ENCODE measurements at places on chromosomes 11 and 22.

DNA sequence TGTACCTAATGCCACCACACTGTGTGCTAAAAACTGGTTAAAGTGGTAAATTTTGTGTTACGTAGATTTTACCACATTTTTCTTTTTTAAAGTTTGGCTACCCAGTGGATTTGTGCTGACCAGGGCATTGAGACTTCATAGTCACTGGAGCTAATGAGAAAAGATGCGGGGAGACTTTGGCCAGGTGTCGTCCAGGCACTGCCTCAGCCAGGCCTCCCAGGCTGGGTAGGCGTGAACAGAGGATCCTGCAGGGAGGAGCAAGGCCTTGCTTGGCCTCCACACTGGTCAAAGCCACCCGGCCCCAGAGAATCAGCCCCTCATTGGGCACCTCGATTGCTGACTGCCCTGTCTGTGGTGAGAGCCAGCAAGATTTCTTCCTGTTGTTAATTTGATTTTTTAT lies 13.4 kb upstream of the MGAT3 start:
- no peak for DNase-seq

DNA sequence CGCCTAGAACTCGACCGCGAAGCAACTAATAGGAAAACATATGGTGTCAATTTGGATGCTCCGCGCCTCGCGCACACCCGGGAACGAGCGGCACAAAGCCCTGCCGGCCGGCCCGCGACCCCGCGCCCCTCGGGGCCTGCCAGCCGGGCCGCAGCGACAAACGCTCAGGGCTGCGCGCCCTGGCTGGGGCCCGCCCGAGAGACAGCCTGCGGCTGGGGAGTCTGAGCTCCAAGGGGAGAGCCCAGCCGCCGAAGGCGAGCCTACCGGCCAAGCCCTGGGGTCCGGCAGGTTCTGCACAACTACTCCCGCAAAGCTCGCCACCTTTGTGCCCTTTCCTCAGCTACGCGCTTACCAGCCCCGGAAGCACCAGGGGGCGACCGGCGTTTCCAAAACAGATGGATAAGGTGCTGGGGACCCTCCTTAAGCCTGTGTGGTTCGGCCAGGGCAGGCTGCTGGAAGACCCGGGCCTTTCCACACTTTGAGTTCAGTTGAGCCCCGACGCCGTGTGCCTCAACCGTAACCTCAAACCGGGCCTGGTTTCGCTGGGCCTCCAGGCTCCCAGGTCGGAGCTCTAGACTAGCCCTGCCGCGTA lies 6.0 kb downstream of the PAX6 start:
- no peak for DNase-seq

GRCh38 chr11:123351375-123351774 lies 78.7 kb upstream of the GRAMD1B start:
- no peak for DNase-seq

DNA sequence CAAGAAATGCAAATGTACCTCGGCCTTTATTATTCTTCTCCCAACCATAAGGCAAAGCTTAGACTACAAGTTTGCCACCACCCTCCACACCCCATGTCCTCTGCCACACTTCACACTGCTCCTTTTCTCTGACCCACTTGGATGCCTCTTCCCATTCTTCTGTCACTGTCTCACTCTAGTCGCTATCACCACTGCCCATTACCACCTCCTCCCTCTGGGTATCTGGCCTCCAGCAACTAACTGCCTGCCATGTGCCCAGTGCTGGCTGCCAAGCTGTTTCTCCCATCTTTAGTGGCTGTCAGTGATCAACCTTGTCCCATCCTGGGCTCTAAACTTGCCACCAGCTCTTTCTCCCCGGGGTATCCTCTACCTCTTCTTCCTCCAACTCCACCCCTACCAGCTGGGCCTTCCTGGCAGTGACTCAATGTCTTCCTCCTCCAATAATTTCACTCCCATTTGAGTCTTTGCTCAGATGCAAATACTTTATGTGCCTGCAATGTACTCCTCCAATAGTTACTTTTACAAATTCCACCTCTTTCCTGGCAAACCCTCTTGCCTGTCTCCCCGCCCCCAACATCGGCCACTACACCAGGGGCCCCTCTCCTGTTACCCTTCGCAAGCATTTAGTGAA lies 20.1 kb upstream of the KDM2A start:
- no peak for DNase-seq

GRCh38 chr11:92342886-92343285 lies 118.3 kb downstream of the FAT3 start:
- no peak for DNase-seq

DNA sequence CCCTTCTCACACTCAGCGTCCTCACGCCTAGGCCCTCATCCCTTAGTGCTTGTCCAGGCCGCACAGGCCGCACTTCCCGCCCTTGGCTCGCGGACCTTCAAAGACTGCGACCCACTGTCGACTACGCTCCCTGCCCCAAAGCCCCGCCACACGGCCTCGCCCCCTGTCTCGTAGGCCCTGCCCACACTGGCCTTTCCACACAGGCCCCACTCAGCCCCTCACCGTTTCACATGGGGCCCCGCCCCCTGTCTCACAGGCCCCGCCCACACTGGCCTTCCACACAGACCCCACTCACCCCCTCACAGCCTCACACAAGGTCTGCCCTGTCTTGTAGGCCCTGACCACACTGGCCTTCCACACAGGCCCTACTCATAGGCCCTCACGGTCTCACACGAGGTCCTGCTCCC lies 11.0 kb downstream of the NRXN2 start:
- DNase-seq: no peak

DNA sequence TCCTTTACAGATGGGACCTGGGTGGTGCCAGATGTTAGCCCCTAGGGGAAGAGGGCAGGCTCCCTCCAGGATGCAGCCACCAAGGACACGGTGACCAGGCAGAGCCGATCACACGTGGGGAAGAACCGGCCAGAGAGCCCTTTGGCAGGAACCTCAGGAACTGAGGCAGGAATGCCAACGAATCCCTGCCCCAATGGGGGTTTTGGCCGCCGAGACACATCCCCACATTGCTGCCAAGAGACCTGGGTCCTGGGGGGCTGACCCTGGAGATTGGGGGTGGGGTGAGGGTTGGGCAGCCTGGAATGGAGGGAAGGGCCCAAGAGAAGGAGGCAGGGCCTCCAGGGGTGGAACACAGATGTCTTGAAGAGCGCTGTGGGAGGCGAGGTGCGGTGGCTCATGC lies 28.7 kb upstream of the LMO1 start:
- DNase-seq: no peak

DNA sequence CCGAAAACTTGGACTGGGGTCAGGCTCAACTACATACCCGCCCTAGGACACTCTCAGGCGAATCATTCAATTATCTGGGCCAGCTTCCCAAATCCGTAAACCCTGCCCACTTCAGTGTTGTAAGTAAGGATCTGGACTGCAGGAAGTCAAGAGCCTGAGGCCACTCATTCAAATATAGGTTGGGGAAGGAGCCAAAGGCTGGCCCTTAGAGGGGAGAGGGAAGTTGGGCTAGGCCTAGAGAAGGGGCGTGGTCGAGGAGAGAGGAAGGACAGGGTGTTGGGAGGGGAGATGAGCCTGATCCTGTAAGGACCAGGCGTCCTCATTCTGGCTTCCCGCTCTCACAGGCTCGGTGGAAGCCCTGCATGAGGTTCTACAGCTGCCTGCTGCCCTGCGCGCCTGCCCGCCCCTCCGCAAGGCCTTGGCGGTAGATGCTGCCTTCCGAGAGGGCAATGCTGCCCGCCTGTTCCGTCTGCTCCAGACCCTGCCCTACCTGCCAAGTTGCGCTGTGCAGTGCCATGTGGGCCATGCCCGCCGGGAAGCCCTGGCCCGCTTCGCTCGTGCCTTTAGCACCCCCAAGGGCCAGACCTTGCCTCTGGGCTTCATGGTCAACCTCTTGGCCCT lies 3.0 kb downstream of the SAC3D1 start:
- no peak for DNase-seq

GRCh38 chr11:46461461-46461927 lies 69.9 kb upstream of the CHRM4 start:
- DNase-seq: no peak

- no peak for DNase-seq
Observed at GRCh38 chr11:111735262-111736116, 30.7 kb downstream of the PPP2R1B start.

DNA sequence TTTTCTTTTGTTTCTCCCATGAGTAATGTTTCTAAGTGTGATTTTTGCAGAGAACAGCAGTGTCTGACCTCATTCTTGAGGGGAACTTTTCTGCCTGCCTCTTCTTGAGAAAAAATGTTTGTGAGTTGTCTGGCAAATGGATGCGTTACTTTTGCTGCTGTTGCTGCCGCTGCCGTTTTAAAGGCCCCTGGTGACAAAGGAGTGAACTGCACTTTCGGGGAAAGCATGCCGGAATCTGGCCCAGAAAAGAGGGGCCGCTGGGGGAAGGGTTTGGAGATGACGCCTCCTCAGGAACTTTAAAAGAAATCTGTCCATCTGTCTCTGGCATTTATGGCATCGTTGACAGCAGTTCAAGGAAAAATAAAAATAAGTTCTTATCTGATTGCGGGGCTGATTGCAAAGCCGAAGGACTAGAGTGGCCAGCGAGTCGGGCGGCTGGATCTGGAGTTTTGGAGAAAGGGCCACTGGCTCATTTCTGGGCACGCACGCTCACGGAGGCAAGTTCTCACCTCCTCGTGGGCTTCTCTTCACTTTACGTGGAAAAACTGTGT lies 16.5 kb downstream of the ZBTB16 start:
- no peak for DNase-seq

- no peak for DNase-seq
Observed at GRCh38 chr11:74297484-74297883, 14.0 kb downstream of the P4HA3 start.

DNA sequence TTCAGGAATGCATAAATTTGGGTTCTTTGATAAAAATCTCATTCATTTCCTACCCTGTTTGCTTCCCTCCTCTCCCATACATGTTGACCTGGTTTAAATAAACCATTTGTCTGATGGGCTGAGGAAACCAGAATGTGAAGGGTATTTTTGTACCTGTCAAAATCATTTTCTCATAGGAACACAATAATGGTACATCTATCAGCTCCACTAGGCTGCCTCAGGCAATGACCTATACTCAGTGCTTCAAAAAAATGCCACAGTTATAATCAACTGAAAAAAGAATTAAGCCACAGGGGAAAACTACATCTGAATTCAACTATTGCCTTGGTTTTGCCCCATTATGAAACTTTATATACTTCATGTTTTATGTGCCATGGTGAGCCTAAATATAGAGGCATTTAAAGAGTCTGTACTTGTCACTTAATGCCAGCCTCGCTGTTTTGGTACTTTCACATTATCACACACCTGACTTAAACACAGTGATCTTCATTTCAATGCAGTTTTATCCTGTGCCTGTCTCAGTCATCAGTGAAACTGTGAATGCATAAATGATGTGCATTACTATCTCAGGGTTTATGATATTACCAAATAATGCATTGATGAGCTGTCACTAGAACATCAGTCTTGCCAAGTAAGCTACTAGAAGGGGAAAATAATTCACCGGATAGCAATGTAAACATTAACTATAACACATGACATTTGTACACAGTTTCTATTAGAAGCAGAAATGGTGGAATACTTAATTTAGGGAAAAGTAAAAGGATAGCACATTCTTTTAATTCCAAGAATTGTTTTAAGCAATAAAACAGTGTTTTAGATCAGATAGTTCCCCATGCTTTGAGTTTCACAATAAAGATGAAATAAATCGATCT lies 92.7 kb downstream of the MSANTD4 start:
- no peak for DNase-seq

DNA sequence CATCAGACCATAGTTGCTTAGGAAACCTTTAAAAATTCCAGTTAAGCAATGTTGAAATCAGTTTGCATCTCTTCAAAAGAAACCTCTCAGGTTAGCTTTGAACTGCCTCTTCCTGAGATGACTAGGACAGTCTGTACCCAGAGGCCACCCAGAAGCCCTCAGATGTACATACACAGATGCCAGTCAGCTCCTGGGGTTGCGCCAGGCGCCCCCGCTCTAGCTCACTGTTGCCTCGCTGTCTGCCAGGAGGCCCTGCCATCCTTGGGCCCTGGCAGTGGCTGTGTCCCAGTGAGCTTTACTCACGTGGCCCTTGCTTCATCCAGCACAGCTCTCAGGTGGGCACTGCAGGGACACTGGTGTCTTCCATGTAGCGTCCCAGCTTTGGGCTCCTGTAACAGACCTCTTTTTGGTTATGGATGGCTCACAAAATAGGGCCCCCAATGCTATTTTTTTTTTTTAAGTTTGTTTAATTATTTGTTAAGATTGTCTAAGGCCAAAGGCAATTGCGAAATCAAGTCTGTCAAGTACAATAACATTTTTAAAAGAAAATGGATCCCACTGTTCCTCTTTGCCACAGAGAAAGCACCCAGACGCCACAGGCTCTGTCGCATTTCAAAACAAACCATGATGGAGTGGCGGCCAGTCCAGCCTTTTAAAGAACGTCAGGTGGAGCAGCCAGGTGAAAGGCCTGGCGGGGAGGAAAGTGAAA lies 73.4 kb downstream of the NCAPD3 start:
- DNase-seq: no peak

- no peak for DNase-seq
Observed at GRCh38 chr11:16953663-16954062, 60.6 kb downstream of the PLEKHA7 start.

- DNase-seq: no peak
Observed at GRCh38 chr22:42156598-42156997, 26.0 kb upstream of the CYP2D6 start.

- no peak for DNase-seq
Observed at GRCh38 chr11:109506115-109506514, 84.1 kb downstream of the C11orf87 start.

DNA sequence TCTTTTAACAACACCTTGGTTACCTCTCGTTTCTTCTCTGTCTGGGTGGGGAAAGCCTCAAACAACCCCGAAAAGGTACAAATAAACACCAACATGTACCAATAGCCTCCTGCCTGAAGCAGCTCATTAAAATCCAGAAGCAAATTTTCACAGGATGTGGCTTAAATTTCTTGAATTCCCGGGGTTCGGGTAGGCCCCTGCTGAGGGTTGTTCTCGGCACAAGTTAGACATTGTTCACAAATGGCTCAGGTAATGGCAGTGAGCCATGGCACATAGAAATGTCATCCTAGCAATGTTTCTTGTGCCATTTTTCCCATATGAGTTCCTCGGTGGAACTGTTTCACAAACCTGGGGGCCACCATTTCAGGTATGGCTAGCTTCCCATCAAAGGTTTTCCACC lies 19.7 kb upstream of the GLYATL1 start:
- DNase-seq: no peak

GRCh38 chr11:66045177-66045639 lies 3.8 kb downstream of the GAL3ST3 start:
- no peak for DNase-seq

DNA sequence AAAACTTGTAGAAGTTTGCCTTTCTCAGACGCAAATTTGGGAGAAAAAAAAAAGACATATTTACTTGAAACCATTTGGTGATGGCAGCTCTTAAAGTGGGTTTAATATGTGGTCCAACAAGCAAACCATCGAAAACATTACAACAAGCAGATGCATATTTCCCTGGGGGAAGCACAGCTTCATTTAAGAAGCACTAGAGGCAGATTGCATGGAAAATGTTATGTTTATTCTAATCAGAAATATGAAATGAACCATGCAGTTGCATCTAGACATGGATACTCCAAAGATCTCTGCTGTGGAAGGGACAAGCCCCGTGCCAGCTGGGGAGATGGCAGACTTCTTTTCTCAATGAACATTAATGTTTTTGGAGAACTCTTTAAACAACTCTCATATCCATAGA lies 57.4 kb upstream of the PARVA start:
- no peak for DNase-seq

All from esophagus squamous epithelium (tissue), 5 donors.